ENCODE measurements at places on chromosomes 1 and 21. TPM values are rescaled to one million over a fixed set of nuclear protein-coding genes. Genes with fewer than 3 reads are reported as not detected.
A peak's percentile ranks its signal among the peaks of the same experiment; 100 is the strongest.

Gene HCRTR1
- not detected for total RNA-seq

Gene GSTM5
- 0.44 TPM for total RNA-seq

Gene LCE1E
- not detected for total RNA-seq

Gene GLUL
- 409 TPM for total RNA-seq

Gene EPHA10
- total RNA-seq, result not detected

Gene RFX5
- 19.2 TPM for total RNA-seq

Gene COL11A1
- not detected for total RNA-seq

Gene USH2A
- total RNA-seq, result 1.1 TPM

Gene TIE1
- 8.6 TPM for total RNA-seq

DNA sequence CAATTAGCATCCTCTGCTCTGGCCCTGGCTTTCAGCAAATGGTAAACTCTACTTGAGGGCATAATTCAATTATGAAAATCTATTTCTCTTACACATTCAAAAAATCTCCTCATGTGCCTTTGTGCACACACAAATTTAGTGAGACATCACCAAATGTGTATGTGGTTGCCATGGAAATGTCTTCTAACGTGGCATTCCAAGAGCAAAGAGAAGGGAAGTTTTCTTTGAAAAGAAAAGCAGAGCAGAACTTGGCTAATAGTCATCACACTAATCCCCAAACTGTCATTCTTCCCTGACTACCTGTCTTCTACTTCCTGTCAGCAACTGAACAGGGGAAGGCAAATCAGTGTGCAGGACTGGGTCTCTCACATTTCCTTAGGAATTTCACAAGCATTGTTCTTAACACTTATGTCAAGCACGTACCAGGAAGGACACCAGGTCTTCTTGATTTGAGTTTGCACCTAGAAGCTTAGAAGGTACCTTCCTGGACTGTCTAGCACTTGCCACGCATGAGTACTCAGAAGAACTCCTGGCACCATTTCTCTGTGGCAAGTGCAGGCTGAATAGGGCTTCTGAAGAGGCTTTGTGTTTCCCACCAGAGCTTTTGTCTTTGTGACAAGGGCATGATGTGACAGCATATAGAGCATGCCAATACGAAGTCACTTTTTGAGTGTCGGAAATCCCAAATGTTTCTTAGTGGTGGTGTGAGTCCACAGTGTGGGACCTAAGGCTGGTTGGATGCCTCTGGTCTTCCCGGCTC is 32.3 kb downstream of the MAN1C1 start:
- H3K27me3 ChIP-seq, result no peaks in the 10 kb centered on the region
- no peak overlapping the region for H3K27ac ChIP-seq
- no peak overlapping the region for H3K4me3 ChIP-seq
- H3K36me3 ChIP-seq, result no peaks in the 10 kb centered on the region

- no peaks in the 10 kb centered on the region for H3K36me3 ChIP-seq
- DNase-seq, result peak; percentile 60
- no peaks in the 10 kb centered on the region for H3K27me3 ChIP-seq
Measured at GRCh38 chr1:214123061-214123784, 135.4 kb downstream of the PROX1 start.

GRCh38 chr1:51878308-51878615 is 265 bp downstream of the NRDC start:
- DNase-seq, result no peak
- H3K36me3 ChIP-seq, result no peaks in the 10 kb centered on the region
- H3K27me3 ChIP-seq, result no peaks in the 10 kb centered on the region
- H3K27ac ChIP-seq, result peak overlapping the region; percentile 86
- H3K4me3 ChIP-seq, result peak overlapping the region; percentile 97

DNA sequence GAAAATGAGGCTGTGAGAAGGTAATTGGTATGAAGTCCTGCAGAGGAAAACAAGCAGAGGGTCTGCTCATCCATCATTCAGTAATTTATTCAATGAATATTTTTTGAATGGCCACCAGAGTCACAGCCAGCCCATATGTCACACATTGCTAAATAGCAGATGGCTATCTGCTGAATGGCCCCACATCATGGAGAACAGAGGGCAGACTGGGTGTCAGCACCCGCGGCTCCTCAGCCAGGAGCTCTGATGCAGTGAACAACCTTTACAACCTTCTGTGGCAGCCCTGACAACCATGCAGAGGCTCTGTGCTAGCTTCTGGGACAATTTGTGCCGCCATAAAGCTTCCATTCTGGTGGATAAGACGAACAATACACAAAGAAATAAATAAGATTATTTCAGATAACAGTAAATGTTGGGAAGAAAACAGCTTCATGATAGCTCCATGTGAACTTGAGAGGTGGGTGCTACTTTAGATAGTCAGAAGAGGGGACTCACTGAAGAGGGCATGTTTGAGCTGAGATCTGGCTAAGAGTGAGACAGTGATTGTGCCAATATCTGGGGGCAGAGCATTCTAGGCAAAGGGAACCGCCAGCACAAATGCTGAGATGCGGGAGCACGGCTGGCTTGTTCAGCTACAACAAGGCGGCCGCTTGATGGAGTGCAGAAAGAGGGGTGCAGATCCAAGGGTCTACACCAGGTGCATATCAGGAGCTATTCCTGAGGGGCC is 2.8 kb upstream of the C1orf210 start:
- no peaks in the 10 kb centered on the region for H3K36me3 ChIP-seq
- no peaks in the 10 kb centered on the region for H3K27me3 ChIP-seq
- no peak overlapping the region for H3K4me3 ChIP-seq
- H3K4me1 ChIP-seq, result peaks cover 9% of the 10 kb centered on the region
- DNase-seq, result no peak

- DNase-seq, result no peak
- no peaks in the 10 kb centered on the region for H3K36me3 ChIP-seq
- no peak overlapping the region for H3K4me3 ChIP-seq
- H3K27me3 ChIP-seq, result no peaks in the 10 kb centered on the region
Measured at GRCh38 chr21:24260751-24261150, 1346.5 kb downstream of the MRPL39 start.

- no peak overlapping the region for H3K27ac ChIP-seq
- H3K36me3 ChIP-seq, result no peaks in the 10 kb centered on the region
- no peak for DNase-seq
- H3K27me3 ChIP-seq, result no peaks in the 10 kb centered on the region
- no peaks in the 10 kb centered on the region for H3K4me1 ChIP-seq
- H3K4me3 ChIP-seq, result no peak overlapping the region
Measured at GRCh38 chr1:240435996-240436566, 175.9 kb downstream of the GREM2 start.

DNA sequence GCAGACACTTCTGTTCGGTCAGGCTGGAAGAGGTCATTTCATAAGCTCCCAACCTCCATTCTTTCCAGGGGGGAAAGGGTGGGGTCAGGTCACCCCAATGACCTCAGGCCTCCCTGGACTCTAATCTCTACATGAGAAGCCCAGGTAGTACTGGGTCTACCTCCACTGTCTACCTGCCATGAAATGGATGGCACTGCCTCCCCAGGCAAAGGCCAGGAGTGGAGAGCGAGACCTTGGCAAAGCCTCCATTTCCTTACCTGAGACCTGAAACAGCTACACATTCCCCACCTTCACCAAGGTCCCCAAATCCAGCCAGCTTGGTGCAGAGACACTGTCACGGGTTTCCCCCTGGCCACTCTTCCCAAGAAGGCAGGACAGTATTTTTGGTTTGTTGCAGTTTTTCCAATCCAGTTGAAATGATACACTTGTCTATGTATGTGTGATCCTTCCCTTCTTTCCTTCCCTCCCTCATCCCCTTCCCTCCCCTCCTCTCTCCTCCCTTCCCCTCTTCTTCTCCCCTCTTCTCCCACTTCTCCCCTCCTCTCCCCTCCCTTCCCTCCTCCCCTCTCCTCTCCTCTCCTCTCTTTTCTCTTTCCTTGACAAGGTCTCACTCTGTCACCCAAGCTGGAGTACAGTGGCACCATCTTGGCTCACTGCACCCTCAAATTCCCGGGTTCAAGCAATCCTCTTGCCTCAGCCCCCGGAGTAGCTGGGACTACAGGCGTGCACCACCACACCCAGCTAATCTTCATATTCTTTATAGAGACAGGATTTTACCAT is 16.1 kb downstream of the BTG2 start:
- no peaks in the 10 kb centered on the region for H3K36me3 ChIP-seq
- no peaks in the 10 kb centered on the region for H3K4me1 ChIP-seq

DNA sequence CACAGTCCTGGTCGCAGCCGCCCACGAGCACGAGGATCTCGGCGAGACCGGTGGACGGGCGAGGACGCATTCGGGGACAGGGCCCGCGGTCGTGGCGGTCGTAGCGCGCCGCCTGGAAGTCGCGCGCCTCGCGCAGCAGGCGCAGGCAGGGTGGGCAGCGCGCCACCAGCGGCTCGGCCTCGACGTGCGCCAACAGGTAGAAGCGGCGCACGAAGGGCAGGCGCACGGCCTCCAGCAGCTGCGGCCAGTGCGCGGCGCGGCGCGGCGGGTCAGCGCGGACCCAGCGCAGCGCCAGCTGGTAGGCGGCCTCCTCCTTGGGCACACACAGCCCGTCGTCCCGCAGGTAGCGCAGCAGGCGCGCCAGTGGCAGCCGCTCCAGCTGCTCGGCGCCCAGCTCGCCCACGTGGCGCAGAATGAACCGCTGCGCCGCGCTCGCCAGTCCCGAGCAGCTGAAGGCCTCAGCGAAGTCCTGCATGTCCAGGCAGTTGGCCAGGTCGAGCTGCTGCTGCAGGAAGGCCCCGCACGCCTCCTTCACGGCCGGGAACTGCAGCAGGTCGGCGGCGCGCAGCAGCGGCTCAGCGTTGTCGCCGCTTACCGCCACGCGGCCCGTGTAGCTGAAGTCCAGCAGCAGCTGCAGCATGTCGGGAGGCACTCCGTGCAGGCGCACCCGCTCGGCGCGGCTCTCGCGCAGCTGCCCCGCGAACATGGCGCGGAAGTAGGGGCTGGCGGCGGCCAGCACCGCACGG is 573 bp downstream of the KLHL21 start:
- H3K4me1 ChIP-seq, result peaks cover 65% of the 10 kb centered on the region
- H3K4me3 ChIP-seq, result peak overlapping the region; percentile 98
- peak overlapping the region; percentile 98 for H3K27ac ChIP-seq

DNA sequence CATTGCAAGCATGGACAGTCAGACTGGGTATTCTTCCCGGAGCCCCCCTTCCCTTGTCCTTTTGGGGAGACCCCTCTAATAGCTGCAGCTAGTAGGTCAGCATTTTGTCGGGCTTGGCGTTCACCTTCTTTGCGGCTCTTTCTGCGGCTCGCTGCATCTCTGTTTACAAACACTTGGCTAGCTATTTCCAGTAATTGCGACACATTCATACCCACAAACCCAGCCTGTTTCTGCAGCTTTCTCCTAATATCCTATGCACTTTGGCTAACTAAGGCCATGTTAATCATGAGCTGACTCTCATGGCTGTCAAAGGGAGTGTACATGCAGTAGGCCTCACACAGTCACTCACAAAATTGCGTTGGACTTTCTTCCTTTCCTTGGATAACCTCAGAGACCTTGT is 716.4 kb downstream of the AMY1C start:
- no peak overlapping the region for H3K27ac ChIP-seq
- H3K36me3 ChIP-seq, result no peaks in the 10 kb centered on the region

GRCh38 chr21:37561941-37562919 is 195.7 kb downstream of the DYRK1A start:
- H3K4me3 ChIP-seq, result no peak overlapping the region
- H3K27me3 ChIP-seq, result no peaks in the 10 kb centered on the region
- H3K27ac ChIP-seq, result no peak overlapping the region

GRCh38 chr1:162388615-162389014 is 7.1 kb downstream of the C1orf226 start:
- DNase-seq, result peak; percentile 75
- no peak overlapping the region for H3K4me3 ChIP-seq
- H3K27ac ChIP-seq, result peak overlapping the region; percentile 95
- H3K4me1 ChIP-seq, result no peaks in the 10 kb centered on the region

DNA sequence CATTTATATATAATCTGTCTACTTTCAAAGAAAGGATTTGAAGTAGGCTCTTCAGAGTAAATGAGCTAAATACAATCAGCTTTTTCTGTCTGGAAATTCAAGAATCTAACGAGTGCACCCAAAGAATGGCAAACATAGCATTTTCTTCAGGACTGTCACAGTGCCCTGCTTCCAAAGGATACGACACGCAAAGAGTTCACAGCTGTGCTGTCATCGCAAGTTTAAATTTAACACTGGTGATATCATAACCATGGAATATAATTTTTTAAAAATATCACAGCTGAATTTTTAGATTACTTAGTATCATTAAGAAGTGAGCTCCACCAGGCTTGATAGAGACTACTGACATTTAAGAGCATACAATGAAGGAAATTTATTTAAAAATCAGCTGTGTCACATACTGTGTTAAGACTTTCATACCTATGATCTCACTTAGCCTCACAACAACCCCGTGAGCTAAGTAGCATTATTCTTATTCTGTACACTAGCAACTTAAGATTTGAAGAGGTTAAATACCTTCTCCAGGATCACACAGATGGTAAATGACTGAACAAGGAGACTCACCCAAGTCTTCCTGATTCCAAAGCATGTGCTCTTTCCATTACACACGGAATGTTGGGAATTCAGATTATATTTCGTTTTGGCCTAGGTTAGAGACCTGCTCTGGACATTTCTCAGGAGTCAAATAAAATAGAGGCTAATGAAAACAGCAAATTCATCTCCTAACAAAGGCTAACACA is 46.2 kb upstream of the PRRX1 start:
- H3K4me3 ChIP-seq, result no peak overlapping the region
- DNase-seq, result no peak
- H3K36me3 ChIP-seq, result no peaks in the 10 kb centered on the region
- H3K27ac ChIP-seq, result no peak overlapping the region
- no peaks in the 10 kb centered on the region for H3K4me1 ChIP-seq
- no peaks in the 10 kb centered on the region for H3K27me3 ChIP-seq

GRCh38 chr1:39187275-39188046 is 17.0 kb upstream of the MACF1 start:
- H3K36me3 ChIP-seq, result no peaks in the 10 kb centered on the region
- no peak overlapping the region for H3K4me3 ChIP-seq

- H3K27ac ChIP-seq, result no peak overlapping the region
- H3K4me3 ChIP-seq, result no peak overlapping the region
- H3K27me3 ChIP-seq, result no peaks in the 10 kb centered on the region
- no peaks in the 10 kb centered on the region for H3K36me3 ChIP-seq
- H3K4me1 ChIP-seq, result no peaks in the 10 kb centered on the region
- peak; percentile 69 for DNase-seq
Measured at GRCh38 chr1:18575620-18576019, 55.0 kb upstream of the PAX7 start.

DNA sequence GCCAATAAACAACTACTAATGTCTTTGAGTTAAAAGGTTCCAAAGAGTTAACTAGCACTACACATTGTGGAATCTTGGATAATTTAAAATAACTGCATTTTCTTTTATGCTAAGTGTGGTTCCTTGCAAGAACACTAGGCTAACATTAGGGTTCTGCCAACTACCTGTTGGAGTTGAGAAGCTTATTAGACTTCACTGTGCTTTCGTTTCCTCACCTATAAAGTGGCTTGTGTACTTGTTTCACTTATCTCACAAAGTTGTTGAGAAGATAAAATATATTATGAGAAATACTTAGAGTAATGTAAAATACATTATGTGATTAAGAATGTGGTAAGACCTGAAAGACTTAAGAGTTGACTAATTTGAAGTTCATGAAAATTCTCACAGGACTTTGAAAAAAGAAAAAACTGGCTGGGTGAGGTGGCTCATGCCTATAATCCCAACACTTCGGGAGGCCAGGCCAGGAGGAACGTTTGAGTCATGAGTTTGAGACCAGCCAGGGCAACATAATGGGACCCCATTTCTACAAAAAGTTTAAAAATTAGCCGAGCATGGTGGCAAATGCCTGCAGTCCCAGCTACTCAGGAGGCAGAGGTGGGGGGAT is 5.6 kb upstream of the RRAGC start:
- no peak overlapping the region for H3K4me3 ChIP-seq
- H3K4me1 ChIP-seq, result no peaks in the 10 kb centered on the region
- H3K27me3 ChIP-seq, result no peaks in the 10 kb centered on the region

Data from right lobe of liver (tissue), 6 donors.